ENCODE measurements at places on chromosomes 11 and 22.

GRCh38 chr22:24806663-24807001 is 621 bp downstream of the SGSM1 start:
- no peak for DNase-seq

DNA sequence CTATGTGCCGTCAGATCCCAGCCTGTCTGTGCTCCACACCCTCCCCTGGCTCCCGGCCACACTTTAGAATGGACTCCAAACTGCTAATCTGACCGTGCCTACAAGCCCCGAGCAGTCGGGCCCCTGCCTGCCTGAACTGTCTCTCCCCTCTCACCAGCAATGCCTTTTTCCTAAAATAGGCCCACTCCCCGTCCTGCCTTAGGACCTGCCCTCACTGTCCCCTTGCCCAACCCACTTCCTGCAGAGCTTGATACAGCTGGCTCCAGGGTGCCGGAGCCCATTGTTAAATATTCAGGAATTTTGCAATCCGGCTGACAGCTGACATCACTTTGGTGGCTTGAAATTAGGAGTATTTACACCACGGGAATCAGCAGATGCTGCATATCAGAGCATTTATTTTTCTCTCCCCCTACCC is 21.4 kb downstream of the MN1 start:
- DNase-seq: no peak

- no peak for DNase-seq
Observed at GRCh38 chr22:49155039-49155769, 672.5 kb downstream of the BRD1 start.

- no peak for DNase-seq
Observed at GRCh38 chr11:72144807-72145565, 9.5 kb downstream of the FOLR3 start.

- peak; percentile 17 for DNase-seq
Observed at GRCh38 chr22:20750461-20751184, 23.3 kb upstream of the SERPIND1 start.

DNA sequence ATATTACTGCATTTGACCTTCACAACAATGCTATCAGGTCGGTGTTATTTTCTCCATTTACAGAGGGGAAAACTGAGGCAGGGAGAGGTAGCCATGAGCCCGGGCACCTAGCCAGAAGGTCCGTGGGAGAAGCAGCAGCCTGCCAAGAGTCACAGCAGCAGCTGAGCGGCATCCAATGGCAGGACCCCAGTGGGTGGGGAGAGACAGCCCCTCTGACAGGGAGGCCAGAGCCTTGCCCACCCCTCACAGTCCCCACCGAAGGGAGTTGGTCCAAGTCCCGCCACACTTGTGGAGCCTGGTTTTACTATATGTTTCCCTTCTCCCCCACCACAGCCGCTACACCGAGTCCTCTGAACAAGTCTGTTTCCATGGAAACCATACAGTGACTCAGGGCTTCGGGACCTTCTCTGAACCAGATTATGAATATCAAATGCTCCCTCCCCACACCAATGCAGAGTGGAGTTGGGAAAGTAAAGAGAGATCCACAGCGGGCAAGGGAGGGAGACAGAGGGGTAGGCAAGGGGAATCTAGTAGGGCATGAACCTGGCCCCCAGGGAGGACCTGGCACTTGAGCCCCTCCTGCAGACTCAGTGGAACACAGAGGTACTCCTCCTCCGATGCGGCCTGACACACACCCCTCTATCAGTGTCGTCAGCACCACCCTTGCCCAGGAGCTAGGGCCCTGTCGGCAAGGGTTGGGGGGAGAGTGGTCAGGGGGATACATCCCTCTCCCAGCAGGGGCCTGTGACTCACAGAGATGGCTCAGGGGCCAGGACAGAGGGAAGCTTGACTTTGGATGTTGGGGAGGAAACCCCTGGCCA is 2.5 kb downstream of the CHST1 start:
- no peak for DNase-seq

GRCh38 chr11:64564947-64565889 is 25.8 kb upstream of the SLC22A12 start:
- DNase-seq: no peak

DNA sequence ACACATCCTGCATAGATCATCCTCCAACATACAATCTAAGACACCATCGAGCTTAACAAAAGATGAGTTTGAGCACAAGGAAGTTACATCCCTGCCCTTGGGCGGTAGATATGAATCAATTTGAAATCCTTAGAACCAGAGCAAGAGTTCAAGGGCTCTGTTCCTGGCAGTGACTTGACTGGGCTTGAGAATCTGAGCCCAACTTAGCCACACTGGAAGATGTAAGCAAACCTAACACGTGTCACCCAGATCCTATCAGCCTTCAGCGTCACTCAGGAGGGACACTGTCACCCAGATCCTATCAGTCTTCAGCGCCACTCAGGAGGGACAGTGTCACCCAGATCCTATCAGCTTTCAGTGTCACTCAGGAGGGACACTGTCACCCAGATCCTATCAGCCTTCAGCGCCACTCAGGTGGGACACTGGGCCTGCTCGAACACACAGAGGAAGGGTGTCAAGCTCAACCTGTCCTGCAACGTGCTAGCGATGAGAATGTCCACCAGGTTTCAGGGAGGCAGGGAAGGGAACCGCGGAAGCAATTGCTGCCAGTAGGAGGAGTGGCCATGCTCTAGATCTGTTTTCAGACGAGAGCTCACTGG is 32.8 kb upstream of the CTSD start:
- no peak for DNase-seq

GRCh38 chr22:48488611-48489511 is 1338.8 kb downstream of the BRD1 start:
- no peak for DNase-seq

DNA sequence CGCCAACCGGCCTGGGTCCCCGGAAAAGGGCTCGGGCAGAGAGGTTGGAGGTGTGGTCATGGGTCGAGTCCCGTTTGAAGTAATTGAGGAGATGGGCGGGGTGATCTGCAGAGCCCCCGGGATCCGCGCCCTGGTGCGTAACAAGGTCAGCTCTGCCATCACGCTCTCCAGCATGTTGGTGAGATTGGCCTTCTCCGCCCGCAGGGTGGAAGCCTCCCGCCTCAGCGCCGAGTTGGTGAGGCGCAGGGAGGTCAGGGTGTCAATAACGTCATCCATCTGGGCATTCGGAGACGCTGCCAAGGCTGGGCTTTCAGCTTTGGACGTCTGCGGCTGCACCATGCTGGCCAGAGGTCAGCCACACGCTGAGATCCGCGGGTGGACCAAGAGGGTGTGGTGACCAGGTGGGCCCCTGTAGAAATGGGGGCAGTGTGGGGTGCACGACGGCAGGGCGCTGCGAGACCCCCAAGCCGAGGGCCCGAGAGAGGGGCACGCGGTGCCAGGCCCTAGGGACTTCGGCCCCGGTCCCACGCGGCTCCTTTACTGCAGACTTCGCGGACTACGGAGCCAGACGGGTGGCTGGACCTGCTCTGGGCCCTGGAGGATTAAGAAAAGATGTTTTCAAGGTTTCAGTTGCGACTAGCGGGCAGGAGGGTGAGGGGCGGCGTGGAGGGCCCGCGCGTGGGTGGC is 672 bp downstream of the RTL6 start:
- no peak for DNase-seq

GRCh38 chr11:28735511-28735910 is 627.3 kb downstream of the METTL15 start:
- no peak for DNase-seq
